NCI-H2171 treated with DMSO at 0.1 percent for 48 hours (cell line): ENCODE measurements at places on chromosomes 5 and 9.

- DNase-seq: no peak
Measured at GRCh38 chr5:139486201-139486600, 3.6 kb upstream of the STING1 start.

DNA sequence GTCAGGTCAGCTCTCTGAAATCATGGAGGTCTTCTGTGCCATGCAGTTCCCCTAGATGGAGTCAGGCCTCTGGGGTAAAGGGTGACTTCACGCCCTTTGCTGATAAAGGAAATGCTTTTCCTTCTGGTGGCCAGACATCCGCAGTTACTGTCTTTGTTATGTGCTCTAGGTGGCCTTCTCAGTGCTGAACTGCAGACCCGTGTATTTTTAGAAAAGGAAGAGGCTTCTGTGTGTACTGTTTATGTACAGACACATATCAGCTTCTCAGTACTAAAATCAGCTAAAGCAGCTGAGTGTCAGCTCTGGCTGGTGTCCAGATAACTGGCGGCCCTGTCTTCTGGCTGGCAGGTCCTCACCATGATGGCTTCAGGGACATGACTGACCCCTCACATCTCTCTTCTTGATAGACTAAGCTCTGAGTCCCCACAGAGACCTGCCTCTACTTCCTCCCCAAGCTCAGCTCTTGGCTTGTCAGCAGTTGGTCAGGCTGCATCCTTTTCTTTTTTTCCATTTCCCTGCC, 75.3 kb downstream of the ARHGAP26 start:
- no peak for DNase-seq

GRCh38 chr5:174381241-174381640, 335.7 kb downstream of the NSG2 start:
- DNase-seq: no peak

GRCh38 chr9:125457357-125457756, 195.7 kb downstream of the GAPVD1 start:
- no peak for DNase-seq

GRCh38 chr9:129411501-129412175, 209.3 kb downstream of the C9orf50 start:
- no peak for DNase-seq

GRCh38 chr9:84781931-84782866, 112.7 kb downstream of the NTRK2 start:
- no peak for DNase-seq

- no peak for DNase-seq
Measured at GRCh38 chr9:4927043-4927471, 58.0 kb upstream of the JAK2 start.

- no peak for DNase-seq
Measured at GRCh38 chr5:178310130-178310865, 77.7 kb upstream of the PHYKPL start.

GRCh38 chr9:16132513-16132912, 579.7 kb downstream of the CCDC171 start:
- DNase-seq: no peak

DNA sequence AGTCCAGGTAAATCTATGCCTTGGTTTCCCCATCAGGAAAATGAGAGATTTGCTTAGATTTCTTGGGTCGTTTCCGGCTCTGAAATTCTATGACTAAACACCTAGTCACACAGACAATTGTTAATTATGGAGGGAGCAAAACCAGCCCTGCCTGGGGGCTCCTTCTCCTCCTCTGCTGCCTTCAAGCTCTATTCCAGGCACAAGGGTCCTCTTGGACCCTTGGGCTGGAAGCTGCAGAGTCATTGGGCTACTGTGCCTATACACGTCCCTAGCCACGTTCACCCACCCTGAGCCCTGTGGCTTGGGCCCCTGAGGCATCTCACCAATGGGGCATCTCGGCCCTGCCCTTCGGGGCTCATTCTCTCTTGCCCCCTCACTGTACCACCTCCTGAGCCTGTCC, 73.8 kb upstream of the TBC1D2 start:
- DNase-seq: no peak

GRCh38 chr5:37212096-37212495, 37.1 kb downstream of the CPLANE1 start:
- no peak for DNase-seq

GRCh38 chr9:36842560-36843530, 191.2 kb downstream of the PAX5 start:
- no peak for DNase-seq

DNA sequence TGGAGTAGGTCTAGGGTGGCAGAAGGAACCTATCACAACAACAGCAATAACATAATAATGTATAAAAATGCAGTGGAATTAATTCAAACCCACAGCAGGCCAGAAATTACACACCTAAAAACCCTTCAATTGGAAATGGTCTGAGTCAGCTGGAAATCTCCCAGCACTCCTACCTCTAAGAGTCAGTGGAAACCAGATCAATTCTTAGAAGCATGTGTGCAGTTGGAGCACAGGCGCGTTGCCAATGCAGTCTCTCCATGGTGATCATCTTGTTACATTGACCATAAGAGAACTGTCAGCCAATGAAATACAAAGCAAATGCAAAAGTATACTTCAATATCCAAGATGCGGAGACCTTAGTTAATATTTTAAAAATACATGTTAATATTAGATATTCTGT, 15.1 kb upstream of the CSNK1G3 start:
- peak; percentile 34 for DNase-seq

DNA sequence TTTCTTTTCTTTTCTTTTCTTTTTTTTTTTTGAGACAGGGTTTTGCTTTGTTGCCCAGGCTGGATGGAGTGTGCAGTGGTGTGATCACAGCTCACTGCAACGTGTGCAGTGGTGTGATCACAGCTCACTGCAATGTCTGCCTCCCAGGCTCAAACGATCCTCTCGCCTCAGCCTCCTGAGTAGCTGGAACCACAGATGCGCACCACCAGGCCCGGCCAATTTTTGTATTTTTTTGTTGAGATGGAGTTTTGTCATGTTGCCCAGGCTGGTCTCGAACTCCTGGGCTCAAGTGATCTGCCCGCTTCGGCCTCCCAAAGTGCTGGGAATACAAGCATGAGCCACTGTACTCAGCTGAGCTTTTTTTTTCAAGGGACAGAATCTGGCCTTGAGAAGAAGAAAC, 36.8 kb upstream of the TJP2 start:
- DNase-seq: no peak

- DNase-seq: no peak
Measured at GRCh38 chr5:119386596-119387344, 31.0 kb downstream of the TNFAIP8 start.

GRCh38 chr9:1050125-1050895, at the start of gene DMRT2:
DMRT2 (plus strand) TSS chr9:1050357; CDS start chr9:1051614, 1,257 bp downstream.
- DNase-seq: peak; percentile 97

DNA sequence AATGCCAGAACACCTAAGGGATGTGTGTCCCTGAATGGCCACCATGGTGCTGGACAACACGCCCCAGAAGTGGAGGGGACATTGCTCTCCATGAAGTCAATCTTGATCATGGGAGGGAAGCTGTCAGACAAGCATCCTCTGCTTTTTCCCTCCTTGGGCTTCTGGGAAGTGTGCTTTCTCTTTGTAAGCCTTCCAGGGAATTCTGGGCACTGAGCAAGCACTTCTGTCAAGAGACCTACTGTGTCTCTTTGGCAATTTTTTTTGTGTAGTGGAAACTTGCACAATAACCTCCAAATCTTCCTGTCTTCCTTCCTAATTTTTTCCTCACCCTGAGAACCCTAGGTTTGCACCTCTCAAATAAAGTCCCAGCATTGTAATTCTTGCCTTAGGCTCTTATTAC, 132.0 kb downstream of the SEC61B start:
- no peak for DNase-seq

- no peak for DNase-seq
Measured at GRCh38 chr5:55860288-55860687, 9.1 kb downstream of the IL31RA start.

DNA sequence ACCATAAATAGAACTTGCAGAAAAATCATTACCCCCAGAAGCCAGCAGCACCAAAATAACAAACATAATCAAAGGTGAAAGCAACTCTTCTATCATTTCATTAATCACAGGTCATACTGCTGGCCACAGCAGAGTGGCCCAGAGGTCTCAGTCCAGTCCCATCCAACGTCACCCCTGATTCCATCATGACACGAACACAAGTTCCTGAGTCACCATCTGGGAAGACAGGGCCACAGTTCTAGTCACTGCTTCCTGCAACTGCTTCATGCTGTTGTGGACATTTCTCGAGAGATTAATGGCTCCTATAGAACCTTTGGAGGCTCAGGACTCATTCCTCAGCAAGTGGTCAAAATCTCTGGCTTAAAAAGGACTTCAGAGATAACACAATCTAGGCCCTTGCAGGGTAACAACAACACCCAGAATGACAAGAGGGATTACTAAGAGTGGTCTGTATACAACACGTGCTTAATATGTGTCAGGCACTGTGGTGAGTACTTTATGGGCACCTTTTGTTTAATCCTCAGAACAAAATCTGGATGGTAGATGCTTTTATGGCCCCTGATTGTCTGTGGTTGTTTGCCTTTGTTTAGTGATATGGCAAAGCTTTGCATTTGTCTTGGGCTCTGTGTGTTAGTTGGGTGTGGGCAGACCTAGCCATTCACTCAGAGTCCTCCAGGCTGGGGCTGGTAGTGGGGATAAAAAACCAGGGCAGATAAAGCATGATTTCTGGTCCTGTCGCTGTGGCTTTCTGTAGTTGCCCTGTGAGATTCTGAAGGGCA, 184.3 kb downstream of the DAB2IP start:
- DNase-seq: no peak

DNA sequence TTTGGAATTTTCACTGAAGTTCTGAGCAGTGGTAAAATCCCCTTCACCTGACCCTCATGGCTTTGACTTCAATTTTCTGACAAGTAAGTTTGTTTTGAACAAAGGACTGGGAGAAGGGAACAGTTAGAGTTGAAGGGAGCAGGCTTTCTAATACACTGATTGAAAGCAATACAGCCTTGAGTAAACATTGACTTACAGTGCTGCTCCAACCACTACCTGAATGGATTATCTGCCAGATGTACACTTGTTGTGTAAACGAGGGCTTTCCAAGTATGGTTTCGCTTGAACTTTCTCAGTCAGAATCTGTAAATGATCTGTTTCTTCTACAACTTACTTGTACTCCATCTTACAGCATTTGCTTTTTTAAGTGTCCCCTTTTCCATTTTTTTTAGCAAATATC, 1414.9 kb upstream of the NUDT12 start:
- DNase-seq: peak; percentile 14

- DNase-seq: no peak
Measured at GRCh38 chr9:113399646-113400200, 1.4 kb downstream of the ALAD start.

GRCh38 chr5:93079046-93079445, 502.0 kb downstream of the NR2F1-AS1 start:
- no peak for DNase-seq

GRCh38 chr9:37870081-37870798, 33.7 kb downstream of the SLC25A51 start:
- no peak for DNase-seq

GRCh38 chr9:35489313-35490154, at the start of gene RUSC2:
RUSC2 (plus strand) TSS chr9:35490111; CDS start chr9:35546522, 56,411 bp downstream.
- peak; percentile 59 for DNase-seq

DNA sequence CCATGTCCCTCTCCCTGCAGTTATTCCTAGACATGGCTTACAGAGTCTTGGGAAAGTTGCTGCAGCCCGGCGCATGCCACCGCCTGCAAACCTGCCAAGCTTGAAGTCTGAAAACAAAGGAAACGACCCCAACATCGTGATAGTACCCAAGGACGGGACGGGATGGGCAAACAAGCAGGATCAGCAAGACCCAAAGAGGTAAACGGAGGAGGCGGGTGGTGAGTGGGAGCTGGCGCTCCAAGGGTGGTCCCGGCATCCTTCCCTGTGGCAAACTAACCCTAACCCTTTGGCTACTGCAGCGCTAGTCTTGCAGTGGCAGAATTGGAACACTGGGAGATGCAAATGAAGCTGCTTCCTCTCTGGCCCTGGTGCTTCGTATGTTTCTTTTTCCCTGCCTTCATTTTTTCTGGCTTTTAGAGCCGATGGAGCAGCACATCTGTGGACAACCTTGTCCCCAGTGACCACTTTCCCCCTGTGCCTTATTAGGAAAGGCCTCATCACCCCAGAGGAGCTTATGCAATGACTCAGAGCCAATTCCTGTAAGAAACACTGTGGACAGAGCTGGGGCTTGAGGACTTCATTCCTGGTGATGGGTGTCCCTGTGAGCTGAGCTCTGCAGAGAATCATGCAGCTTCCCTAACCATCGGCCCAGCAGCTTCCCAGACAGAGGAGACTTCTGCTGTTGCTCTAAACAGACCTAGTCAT, 38.9 kb downstream of the PRRC2B start:
- no peak for DNase-seq

DNA sequence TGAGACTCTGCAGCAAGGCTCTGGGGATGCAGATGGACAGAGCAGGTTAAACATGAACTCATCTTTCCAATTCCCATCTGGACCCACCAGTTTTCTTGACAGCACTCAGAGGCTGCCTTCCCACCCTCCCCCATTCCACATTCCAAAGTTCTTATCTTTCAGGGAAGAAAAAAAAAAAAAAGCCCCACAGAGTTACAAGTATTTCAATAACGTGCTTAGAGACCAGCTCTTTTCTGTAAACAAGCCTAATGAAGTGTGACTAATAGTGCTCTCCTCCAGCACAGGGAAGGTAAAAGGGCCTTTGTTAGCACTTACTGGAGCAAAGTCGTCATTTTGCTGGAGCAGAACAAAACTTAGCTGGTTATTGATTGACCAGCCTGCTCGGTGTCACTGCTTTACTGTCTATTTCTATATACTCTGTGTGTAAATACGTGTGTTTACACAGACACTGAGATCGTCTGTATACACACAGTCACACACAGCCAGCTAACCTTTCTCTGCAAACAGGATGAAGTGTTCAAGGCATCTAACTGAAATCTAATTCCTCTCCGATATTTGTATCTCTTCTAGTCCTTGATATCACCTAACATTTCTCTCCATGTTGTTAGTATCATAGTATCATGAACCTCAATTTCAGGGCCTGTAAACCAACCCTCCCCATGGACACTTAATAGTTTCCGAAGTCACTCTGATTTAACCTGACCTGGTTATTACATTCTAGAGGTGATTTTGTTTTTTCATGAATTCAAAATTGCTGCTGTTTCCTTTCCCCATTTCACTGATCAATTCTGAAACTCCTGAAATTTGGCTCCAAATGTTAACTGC, 84.9 kb downstream of the ZNF608 start:
- DNase-seq: peak; percentile 83

DNA sequence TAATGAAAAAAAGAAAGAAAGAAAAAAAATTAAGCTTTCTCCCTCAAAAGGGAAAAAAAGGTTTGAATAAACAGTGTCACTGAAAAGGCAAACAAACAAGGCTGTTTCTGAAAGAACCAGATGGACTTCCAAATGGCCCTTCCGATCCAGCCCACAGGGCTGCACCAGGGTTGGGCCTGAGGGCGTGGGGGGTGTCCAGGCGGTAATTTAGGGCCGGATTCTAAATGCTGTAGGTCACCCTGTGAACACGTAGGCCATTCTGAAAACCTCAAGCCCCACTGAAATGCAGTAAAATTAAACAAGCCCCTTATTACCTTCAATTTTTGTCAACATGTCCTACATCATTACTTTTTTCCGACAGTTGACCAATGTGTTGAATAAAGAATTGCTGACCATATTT, 132.1 kb downstream of the HSD17B3 start:
- DNase-seq: no peak
